ENCODE measurements at places on chromosomes 12 and 14.

DNA sequence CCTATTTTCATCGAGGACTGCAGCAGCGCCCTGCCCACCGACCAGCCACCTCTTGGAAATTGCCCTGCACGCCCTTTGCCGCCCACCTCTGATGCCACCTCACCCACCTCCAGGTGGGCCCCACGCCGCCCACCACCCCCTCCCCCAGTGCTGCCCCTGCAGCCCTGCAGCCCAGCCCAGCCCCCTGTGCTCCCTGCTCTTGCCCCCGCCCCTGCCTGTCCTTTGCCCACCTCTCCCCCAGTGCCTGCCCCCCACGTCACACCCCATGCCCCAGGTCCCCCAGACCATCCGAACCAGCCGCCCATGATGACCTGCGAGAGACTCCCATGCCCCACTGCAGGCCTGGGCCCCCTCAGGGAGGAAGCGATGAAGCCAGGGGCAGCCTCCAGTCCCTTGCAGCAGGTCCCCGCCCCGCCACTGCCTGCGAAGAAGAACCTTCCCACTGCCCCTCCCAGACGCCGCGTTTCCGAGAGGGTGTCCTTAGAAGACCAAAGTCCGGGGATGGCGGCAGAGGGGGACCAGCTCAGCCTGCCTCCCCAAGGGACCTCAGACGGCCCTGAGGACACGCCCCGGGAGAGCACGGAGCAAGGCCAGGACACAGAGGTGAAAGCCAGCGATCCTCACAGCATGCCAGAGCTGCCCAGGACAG lies 96.5 kb downstream of the LGMN start:
- no peak for DNase-seq

DNA sequence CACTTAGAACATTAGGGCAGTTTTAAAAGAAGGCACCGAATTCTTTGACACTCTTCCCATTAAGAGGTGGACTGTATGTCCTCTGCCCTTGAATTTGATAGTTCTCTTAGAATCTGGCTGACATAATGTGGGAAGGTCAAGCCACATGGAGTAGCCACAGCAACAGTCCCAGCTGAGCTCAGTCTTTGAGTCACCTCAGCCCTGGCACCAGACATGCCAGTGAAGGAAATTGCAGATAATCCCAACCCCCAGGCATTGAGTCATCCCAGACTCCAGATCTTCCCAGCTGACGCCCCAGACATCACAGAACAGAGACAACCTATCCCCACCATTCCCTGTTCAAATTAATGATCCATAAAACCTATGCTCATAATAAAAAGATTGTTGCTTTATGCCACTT lies 83.4 kb downstream of the GTF2A1 start:
- DNase-seq: no peak

DNA sequence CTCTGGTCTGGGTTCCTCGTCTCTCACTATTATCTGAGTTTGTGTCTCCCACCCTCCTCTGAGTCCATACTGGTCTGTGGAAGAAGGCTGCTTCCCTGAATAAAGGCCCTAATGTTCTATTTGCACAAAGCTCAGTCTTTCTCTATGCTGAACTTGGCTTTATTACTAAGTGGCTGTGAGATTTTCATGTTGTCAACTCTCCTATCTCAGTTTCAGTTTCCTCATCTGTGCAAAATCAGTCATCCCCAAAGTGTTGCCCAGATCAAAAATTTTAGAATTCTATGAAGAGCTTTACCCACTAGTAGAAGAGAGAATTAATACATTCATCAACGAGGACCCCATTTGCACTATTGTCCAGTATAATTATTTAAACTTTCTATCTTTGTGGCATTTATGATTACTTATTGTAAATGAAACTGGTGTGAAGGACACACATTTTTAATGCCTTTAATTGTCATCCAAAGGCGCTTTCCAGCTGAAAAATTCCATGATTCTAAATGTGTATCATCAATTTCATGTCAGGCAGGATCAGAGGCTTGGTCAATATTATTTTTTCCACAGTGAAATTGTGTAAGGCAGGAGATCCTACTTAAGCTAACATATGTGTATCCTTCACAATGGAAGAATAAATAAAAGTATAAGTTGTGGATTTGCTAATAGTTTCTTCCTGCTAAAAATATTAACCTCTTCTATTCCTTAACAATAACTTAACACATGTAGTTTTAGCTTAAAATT lies 79.1 kb upstream of the EEA1 start:
- no peak for DNase-seq

DNA sequence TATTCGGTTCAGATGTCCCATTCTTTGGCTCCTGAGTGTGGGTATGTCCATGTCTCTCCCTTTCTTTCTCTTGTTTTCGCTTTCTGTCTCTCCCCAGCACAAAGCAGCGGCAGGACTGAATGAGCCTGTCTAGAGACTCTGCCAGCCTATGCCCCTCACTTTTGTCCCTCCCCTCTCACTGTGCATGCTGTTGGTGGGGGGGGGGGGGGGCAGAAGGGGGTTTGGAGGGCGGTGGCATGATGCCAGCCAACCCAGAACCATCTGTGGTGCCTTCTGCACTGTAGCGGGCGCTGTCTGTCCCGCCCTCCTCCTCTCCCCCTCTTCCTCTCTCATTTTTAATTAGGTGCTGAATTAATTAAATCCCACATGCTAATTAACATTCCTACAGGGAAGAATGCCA lies 17.7 kb downstream of the NGDN start:
- DNase-seq: no peak

GRCh38 chr12:106602076-106602475 lies 19.3 kb downstream of the RFX4 start:
- no peak for DNase-seq

- no peak for DNase-seq
Measured at GRCh38 chr14:79708426-79709388, 502.6 kb downstream of the DIO2 start.

- DNase-seq: no peak
Measured at GRCh38 chr12:29638528-29638927, 141.0 kb upstream of the OVCH1 start.

DNA sequence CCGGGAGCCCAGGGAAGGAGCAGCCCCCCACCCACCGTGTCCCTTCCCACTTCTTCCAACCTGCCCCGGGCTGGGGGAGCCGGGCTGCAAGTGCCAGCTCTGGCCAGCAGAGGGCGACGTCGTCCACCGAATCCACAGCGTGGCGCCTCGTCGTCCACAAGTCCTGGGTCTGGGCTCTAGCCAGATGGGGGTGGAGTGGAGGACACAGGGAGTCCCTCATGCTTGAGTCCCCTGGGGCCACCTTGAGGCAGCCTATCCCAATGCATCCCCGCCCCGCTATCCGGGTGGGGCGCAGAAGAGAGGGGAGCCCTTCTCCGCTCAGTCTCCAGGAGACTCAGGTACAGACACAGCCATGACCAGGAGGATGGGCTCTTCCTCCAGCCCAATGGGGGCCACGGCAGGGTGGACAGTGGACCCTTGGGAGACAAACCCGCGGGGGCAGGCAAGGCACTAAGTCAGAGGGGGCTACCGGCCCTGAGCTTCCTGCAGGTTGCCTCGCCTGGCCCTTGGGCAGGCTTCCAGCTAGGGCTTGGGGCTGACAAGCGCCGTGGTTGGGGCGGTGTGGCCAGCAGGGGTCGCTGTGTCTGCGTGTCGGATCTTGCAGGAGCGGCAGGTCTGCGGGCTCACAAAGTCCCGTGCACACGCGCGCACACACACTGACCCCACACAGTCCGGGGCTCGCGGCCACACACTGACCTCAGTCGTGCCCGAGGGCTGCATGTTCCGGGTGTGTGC lies 5.5 kb downstream of the AQP5 start:
- DNase-seq: no peak

Data from SIG-M5 (cell line).